NCI-H2081 (cell line): ENCODE measurements at places on chromosomes 5 and 9.

- no peak for DNase-seq
Observed at GRCh38 chr9:117030254-117030768, 343.2 kb downstream of the TRIM32 start.

DNA sequence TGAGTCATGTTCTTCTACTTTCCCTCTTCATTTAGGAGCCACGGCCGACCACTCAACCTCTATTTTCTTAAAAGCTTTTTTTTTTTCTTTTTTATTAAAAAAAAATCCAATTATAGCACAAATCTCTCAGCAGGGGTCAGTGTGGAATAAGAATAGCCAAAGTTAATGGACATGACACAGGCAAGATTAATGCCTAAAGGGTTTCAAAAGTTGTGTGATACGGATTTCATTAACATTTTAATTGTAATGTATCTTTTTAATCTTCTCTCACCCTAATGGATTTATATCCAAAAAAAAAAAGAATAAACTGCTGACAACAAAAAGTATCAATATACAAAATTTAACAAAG is 5.4 kb downstream of the NACC2 start:
- DNase-seq, result no peak

GRCh38 chr5:154815684-154816247 is 34.6 kb downstream of the FAXDC2 start:
- DNase-seq, result no peak

GRCh38 chr9:13082796-13083195 is 196.7 kb downstream of the MPDZ start:
- no peak for DNase-seq

- DNase-seq, result no peak
Observed at GRCh38 chr5:78766412-78766762, 117.8 kb upstream of the LHFPL2 start.

- no peak for DNase-seq
Observed at GRCh38 chr9:123065196-123065595, 31.7 kb downstream of the GPR21 start.

GRCh38 chr5:65327582-65327981 is 154.1 kb downstream of the ADAMTS6 start:
- DNase-seq, result no peak
